Activated T-helper 9 cell treated with anti-CD3 and anti-CD28 coated beads, Interleukin-2, amount 50 U/mL, for 16 hours (primary cell): ENCODE measurements at places on chromosomes 2 and 18.

DNA sequence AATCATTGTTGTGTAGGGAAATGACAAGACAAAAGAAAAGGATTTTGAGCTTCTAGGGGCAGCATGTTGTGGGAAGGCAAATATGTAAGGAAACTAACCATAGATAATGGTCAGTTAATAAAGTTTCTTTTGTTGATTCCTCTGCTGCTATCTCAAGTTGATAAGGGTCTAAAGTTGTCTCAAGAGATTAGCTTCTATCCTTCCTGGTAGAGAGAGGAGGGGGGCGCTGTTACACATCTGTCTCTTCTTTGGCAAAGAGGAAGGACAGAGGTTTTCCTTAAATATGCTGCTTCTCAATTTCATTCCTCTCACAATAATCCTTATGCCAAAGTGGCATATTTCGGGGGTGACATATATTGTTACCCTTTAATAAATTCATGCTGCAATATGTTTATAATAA, 944.0 kb downstream of the DPP10 start:
- no peak for DNase-seq

GRCh38 chr18:48942554-48943261, 8.1 kb downstream of the SMAD7 start:
- no peak for DNase-seq

DNA sequence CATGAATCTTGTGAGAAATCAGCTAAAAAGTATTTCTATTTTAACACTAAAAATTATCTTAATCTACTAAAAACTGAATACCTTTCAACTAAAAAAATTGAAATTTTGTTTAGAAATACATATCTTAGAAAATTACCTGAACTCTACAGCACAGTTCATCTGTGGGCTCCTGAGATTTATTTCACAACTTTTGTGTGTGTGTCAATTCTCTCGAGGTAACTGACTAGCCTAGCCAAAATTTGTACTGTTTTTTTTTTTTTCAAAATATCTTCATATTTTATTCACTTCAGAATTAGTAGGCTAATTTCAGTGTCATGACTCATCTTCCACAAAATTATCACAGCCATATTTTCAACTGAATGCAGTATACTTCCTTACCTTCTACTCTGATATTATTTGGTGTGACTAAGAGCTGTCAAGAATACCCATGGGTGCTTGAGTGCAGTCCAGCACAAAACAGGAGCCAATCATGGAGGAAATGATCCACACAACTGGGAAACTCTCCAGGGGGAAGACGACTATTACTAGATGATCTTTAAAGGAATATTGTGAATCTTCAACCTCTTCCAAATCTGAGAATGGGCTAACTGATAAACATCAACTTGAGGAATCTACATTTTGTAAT, 174.6 kb downstream of the ZNF385B start:
- DNase-seq = no peak

DNA sequence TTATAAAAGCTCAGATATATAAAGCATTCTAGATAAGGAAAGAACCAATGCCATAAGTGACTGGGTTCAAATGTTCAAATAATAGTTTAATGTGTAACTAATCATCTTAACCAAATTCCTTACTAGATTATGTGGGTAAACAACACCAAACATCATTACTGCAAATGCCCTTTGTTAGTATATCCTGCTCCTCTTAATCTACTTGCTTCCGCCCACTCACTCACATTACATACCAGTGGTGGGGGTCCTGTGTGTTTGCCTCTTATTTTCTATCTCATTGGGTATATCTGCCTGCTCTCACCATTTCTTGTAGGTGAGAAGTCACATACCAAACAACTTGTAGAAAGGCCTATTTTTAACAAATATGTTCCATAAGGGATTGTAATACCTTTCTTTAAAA, 562.1 kb downstream of the NRXN1 start:
- DNase-seq = no peak
